ENCODE measurements at places on chromosomes 6 and 20.

GRCh38 chr6:104326173-104327001 lies 533.3 kb downstream of the HACE1 start:
- DNase-seq = no peak

DNA sequence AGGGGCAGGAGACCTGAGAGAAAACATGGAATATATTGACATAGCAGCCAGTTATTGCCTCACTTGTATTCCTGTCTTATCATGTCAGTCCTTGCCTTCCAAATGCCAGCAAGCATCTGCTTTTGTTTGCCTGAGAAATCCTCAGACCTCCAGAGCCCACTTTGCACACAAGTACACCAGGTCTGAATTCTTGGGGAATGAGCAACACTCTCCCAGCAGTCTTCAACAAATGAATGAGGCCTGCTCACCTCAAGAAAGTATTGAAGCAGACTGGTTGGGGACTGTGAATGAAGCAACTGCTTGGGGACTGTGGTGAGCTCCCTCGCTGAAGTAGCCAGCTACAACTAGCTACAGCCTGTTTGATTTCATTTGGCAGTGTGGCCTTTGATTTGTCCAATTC lies 172.8 kb upstream of the SPTLC3 start:
- DNase-seq = no peak

- DNase-seq = no peak
Observed at GRCh38 chr20:34311118-34312023, 8.2 kb upstream of the AHCY start.

GRCh38 chr6:31359581-31359980 lies 2.6 kb upstream of the HLA-B start:
- no peak for DNase-seq

GRCh38 chr6:90537027-90537426 lies 49.8 kb downstream of the MAP3K7 start:
- DNase-seq = no peak

GRCh38 chr20:56157530-56158203 lies 90.9 kb upstream of the MC3R start:
- DNase-seq = no peak

DNA sequence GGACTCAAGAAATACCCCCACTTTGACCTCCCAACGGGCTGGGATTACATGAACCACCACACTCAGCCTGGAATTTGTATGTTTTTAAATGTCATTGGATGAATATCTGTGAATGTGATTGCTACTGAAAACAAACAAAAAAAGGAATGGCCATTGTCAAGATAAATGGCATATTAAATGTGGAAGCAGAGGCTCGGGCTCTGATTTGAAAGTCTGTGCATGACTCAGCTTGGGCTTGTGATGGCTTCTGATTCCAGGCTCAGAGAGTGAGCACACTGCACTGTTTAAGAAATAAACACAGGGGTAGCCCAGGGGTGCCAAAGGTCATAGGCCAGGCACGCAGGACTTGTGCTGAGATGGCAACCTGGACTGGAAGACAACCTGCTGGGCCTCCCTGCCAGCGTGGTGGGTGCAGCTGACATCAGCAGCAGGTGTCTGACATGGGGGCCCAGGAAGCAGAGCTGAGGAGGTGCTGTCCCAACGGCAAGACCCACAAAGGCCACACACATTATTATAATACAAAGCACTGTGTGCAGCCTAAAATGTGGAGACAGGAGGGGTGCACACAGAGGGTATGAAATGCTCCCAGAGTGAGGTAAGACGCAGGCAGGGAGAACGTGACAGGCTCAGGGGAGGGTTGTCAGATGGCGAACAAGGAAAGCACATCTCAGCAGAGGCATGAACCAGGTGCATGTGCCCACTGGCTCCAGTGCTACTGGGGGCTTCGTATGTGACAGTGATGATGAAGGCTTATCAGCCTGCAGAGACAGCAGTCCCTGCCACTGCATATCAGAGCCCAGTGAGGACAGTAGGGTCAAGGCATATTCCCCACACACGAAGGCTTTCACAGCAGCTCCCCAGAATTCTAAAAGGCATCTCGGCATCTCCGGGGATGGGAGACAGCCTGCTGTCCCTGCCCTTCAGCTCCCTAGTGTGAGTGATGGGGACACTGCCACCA lies 169.4 kb downstream of the SYNDIG1 start:
- DNase-seq = no peak

GRCh38 chr6:52253494-52253893 lies 9.2 kb upstream of the IL17F start:
- DNase-seq = peak; percentile 62

DNA sequence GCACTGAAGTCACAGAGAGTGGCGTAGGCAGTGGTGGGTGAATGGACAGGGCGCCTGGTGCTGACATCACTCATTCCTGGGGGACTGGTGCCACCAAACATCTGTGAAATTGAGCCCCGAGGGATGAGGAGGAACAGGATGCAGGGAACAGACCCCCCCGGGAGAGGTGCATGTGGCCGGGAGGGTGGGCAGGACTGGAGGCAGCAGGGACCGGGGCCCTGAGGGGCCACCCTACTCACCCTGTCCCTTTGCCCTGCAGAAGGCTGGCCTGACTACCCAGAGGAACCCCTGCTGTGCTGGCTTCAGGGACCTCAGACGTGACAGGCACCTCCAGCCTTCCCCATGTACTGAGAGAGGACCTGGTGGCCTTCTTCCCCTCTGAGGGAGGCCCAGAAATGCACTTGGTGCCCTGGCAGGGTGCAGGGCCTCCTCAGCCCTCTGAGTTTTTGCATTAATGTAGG lies 25.1 kb downstream of the SYNDIG1 start:
- no peak for DNase-seq

- peak; percentile 74 for DNase-seq
Observed at GRCh38 chr20:32018269-32019155, 8.3 kb downstream of the CCM2L start.

DNA sequence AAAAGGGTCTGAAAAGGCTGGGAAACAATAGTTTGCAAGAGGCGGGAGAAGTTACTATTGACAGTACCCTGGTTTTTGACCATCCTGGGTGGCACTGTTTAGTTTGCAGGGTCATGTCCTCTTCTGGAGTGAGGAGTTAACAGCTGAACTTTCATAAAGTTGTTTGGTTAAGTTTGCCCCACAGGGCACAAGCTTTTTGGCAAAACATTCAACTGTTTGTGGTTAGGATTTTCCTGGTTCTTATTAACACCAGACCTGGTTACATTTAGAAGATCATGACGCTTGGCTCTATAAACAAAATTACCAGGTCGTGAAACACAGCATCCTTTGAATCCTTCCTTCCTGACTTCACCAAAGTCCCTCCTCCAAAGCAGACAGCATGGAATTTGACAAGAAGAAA lies 106.1 kb downstream of the RIN2 start:
- DNase-seq = no peak

GRCh38 chr6:158103228-158103627 lies 64.8 kb downstream of the SERAC1 start:
- no peak for DNase-seq

DNA sequence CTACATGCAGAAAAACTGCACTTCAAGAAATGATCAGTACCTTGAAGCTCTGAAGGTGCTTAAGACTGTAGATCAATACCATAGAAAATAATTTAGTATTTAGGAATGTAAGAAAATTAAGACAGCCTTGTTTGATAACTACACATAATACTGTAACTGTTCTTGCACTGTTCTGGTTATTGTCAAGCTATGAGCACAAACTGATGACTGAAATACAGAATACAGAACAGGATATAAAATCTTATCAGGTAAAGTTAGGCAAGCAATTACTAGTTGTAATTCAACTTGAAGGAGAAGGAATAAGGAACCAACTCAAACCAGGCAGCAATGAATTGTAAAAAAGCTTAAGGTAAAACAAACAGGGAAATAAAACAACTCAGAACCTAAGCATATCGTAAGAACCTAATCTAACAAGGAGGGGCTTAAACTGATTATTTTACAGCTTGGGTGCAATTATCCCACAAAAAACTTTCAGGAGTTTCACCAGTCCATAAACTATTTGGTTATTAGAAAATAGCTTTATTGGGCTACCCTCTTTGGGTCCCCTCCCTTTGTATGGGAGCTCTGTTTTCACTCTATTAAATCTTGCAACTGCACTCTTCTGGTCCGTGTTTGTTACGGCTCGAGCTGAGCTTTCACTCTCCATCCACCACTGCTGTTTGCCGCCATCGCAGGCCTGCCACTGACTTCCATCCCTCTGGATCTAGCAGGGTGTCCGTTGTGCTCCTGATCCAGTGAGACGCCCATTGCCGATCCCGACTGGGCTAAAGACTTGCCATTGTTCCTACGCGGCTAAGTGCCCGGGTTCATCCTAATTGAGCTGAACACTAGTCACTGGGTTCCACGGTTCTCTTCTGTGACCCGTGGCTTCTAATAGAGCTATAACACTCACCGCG lies 97.7 kb downstream of the ATG5 start:
- DNase-seq = no peak

DNA sequence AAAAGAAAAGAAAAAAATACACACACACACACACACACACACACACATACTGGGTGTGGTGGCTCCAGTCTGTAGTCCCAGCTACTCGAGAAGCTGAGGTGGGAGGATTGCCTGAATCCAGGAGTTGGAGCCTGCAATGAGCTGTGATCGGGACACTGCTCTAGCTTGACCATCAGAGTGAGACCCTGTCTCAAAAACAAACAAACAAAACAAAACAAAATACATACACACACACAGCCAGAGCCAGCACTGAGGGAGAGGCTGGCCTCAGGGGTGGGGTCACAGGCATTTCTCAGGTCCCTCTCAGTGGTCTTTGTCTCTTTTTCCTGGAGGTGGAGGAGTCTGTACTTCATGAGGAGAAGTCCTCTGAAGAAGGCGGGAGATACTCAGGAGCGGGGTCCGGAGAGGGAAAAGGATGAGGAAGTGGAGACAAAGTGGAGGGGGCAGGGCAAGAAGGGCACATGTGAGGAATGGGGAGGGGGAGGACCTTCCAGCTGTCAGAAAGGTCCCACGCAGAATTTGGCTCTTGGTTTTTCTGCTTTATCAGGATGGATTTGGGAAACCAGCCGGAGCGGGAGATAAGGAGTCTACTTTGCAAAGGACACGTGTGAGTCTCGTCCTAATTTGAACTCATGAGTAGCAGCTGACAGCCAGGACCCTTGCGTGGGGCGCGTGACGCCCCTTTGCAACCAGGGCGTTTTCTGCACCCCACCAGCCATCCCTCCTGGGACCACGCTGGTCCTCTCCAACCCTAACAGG lies 7.7 kb upstream of the MICB start:
- peak; percentile 5 for DNase-seq

DNA sequence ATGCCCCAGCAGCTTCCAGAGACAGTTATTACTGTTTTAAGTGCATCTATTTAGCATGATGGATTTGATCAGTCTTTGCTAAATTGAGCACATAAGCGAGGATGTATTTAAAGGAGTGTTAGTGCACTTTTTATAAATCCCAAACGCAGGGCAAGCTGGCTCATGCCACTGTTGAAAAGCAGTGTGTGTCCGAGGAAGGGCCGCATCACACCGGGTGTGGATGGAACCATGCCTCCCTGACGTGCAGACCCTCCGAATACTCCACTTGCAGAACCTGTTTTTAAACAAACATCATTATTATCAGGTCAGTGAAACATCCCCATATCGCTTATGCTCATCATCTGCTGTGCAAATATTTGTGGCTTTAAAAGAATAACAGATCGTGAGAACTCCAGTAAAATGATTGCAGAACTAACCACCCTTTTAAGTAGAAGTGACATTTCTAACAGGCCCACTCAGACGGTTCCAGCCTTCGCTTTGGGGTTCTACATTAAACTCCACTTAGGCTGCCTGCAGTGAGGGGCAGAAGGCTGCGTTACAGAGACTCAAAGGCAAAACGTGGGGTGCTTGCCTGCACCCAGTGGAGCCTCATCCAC lies 190.1 kb downstream of the CDH4 start:
- DNase-seq = no peak

GRCh38 chr6:39335780-39336545 lies 13.5 kb upstream of the KCNK16 start:
- no peak for DNase-seq

DNA sequence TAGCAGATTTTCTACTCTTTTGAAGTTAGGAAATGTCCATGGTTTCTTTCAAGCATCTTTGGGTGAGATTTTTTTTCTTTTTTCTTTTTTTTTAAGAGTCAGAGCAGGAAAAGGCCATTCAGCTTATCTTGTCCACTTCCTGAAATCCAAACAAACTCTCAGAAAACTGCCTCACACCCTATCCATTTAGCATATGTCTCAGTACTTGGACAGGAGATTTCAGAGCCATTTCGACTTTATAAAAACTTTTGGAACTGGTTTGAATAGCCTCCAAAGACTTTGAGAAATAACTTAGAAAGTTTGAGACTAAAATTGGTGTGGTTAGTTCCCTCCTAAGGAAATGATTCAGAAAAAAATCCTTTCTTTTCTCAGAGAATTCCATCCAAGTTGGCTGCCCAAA lies 125.1 kb downstream of the MYLK4 start:
- no peak for DNase-seq

GRCh38 chr6:73742433-73742832 lies 46.4 kb downstream of the CD109 start:
- DNase-seq = no peak

DNA sequence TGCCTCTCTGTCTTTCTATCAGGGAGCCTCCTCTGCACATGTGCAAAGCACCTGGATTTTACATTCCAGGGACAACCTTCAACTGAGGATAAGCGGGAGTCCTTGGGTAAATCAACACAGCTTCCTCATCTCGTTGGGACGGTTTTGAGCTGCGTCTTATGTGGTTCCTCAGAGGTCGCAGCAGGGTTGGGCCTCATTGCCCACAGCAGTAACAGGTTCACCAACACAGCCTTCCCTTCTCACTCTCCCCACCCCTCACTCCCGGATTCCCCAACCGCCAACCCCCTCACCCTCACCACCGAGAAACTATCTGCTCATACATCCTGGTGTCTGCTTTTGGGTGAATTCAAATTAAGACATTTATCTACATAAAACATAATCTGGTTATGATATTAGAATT lies 155.8 kb upstream of the GGTLC1 start:
- DNase-seq = no peak

DNA sequence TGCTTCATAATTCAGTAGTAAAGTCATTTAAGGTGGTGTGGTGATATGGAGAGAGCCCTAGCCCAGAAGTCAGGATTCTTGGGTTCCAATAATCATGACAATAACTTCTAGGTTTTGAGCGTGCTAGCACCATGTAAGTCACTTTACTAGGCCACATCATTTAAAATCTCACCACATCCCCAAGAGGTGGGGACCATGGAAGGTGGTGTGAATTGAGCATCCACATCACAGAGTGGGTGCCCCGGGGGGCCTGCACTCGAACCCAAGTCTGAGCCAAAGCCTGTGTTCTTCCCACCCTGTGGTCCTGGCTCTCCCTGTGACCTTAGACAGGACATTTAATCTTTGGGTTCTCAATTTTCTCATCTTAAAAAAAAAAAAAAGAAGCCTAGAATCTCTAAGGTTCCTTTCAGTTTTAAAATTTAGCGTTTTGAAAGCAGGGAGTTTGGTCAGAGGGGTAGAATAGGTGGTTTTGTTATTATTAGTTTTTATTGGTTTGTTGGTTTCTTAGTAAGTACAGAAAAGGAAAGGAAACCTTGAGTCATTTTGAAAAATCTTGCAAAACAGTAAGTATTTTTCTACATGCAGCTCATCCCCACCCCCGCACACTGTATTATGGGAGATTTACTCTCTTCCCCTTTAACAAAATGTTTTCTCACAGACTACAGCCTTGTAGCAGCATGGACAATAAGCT lies 26.4 kb downstream of the ARMC2 start:
- DNase-seq = peak; percentile 68
